Left cardiac atrium (tissue), 4 donors: ENCODE measurements at places on chromosomes 2 and 18. TPM values are rescaled to one million over a fixed set of nuclear protein-coding genes. Genes with fewer than 3 reads are reported as not detected.
A peak's percentile ranks its signal among the peaks of the same experiment; 100 is the strongest.

ACADL gene
- total RNA-seq: 4.6 TPM

MAP2 gene
- 4.7 TPM for total RNA-seq

B3GNT7 gene
- 4.5 TPM for total RNA-seq

CAVIN2 gene
- total RNA-seq: 106 TPM

C2orf72 gene
- total RNA-seq: 0.15 TPM

CCDC195 gene
- total RNA-seq: not detected

GRCh38 chr2:240819126-240819857 is 727 bp downstream of the KIF1A start:
- DNase-seq: no peak

DNA sequence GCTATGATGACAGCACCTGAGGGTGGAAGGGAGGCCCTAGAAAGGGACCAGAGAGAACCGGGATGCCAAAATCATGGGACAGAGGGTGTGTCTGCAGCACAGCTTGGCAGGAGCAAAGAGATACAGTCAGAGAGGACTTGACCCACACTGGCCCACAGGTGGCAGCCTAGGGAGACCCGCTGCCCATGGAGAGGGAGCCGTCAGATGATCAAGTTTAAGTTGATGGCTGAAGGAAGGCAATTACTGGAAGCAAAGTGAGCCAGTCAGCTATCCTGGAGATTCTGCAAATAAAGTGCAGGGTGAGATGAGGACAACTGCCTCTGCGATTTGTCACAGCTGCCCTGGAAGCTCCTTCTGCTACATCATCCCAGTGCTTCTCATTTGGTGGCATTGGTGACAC is 74.0 kb downstream of the CMPK2 start:
- no peak for DNase-seq

- DNase-seq: no peak
Measured at GRCh38 chr2:196427986-196428634, 211.4 kb upstream of the CCDC150 start.

- no peak for DNase-seq
Measured at GRCh38 chr18:59360381-59360780, 1.3 kb upstream of the LMAN1 start.

DNA sequence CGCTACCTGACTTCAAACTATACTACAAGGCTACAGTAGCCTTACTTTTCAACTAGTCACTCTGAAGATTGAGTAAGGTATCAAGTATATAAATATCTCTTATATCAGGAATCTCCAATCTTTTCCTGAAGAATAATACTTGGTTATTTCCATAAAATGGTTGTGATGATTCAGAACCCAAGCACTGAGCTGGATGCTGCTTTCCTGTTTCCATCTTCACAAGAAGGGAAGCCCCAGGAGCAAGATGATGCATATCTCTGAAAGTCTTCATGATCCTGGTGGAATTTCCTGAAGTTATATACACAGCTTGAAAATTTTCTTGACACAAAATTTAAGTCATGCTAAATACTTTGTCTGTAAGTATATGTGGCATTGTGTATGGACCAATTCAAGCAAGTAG is 243.9 kb upstream of the TANK start:
- DNase-seq: no peak

DNA sequence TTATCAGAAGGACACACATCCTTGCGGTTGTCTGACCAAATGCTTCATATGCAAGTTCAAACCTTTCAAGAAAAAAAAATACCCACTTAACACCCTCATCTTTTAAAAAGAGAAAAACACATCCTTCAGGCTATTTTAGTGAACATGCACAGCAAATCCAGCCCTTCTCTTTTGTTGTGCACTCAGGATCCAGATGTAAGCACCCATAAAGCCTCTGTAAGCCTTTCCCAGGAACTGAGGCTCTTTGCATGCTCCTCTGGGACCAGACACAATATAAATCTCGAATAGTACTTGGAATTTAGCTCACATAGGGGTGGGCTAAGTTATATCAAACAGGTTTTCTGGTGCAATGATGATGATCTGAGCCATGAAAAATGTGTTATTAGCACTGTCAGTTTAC is 308.8 kb upstream of the FAM98A start:
- DNase-seq: no peak

GRCh38 chr2:136235546-136235945 is 117.6 kb upstream of the CXCR4 start:
- DNase-seq: no peak

DNA sequence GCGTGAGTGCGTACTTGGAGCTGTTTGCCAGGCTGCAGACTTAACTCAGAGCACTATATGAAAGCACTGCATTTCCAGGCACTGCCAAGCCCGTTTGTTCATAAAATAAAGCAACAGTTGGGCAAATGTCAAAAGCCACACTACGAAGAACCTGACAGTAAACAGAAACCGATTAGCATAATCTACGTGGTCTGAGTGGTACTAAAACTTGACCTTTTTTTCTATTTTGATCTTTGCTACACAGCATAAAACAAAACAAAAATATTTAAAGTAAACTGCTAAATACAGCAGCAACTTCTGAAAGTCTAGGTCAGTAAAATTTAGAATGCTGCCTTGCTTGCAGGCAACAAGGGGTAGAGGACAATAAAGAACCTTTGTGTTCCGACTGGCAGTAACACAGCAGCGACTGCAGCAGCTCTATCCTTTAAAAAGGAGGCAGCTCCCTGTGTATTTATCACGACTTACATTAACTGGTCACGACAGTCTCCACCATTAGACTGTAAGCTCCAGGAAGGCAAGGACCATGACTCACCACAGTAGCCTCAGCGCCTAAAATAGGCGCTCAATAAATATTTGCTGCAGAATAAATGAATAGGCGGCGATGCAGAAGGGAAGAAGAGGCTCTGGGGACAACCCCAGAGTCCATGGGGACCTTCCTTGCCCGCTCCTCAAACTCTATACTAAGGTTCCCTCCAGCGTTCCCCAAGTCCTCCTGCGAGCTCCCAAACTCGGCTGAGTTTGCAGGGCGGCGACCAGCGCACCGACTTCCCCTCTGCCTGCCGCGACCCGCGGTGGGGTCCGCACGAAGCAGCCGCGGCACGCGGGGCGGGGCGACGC is 902 bp downstream of the SS18 start:
- DNase-seq: no peak

DNA sequence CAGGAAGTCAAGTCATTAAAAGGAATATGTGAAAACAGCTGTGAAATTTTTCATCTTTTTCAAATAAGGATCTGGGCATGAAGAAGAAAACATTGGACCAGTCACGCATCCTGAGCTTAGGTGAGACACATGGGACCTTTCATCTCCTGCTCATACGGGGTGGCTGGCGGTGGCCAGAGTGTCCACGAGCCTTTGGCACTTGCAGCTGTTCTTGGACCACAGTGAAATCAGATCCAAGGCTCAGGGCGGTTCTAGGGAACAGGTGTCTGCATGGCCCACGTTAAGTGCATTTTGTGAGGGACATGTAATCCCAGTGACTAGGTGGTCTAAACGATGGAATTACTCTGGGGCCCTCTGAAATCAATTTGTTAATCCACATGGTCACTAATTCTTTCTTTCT is 212.7 kb upstream of the COPS8 start:
- no peak for DNase-seq

DNA sequence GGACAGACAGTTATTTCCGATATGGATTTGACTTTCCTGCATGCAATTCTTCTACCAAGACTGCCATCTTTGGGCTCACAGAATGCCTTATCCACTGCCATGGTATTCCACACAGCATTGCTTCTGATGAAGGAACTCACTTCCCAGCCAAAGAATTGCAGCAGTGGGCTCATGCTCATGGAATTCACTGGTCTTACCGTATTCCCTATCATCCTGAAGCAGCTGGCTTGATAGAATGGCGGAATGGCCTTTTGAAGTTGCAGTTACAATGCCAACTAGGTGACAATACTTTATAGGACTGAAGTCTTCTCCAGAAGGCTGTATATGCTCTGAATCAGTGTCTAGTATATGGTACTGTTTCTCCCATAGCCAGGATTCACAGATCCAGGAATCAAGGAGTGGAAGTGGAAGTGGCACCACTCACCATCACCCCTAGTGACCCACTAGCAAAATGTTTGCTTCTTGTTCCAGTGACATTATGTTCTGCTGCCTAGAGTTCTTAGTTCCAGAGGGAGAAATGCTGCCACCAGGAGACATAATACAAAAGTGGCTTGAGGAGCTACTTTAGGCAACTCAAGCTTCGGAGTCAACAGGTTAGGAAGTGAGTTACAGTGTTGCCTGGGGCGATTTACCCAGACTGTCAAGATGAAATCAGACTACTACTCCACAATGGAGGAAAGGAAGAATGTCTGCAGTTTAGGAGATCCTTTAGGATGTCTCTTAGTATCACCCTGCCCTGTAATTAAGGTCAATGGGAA is 23.8 kb upstream of the SMAD4 start:
- no peak for DNase-seq

DNA sequence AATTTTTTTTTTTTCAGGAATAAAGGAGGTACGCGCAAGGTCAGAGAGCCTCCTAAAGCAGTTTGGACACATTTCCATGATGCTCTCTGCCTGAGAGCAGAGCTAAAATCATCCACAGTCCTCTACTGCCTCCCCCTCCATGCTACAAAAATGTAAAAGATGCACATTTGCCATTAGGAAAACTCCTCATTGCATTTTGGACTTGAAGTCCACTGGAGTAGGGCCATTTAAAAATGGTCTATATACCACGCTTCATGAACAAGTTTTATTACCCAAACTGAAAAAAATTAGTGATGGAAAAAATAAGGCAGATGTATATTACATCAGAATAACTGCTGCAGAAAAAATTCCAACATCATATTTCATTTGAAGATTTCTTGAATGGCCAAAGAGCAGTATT is 256.0 kb downstream of the AFF3 start:
- DNase-seq: no peak

DNA sequence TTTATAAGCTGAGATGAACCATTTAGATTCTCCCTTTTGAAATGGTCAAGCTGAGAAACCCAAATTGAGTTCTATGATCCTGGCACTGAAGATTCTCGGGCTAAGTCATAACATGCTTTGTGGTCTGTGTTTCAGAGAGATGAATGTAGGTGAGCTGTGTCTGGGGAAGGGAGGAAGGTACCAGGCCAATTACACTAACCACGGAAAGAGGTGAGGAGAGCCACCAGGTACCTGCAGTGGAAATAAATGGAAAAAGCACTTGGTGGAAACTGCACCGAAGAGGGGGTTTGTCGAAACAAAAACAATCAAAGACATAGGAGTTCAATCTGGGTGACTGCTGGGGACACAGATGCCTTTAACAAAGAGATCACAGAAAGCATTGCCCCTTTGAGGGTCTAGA is 963 bp upstream of the MRPL44 start:
- DNase-seq: no peak

GRCh38 chr2:153739394-153739793 is 132.3 kb upstream of the GALNT13 start:
- DNase-seq: no peak

GRCh38 chr2:11490194-11490593 is 24.2 kb upstream of the E2F6 start:
- DNase-seq: no peak

- DNase-seq: peak; percentile 28
Measured at GRCh38 chr18:48878471-48878870, 72.3 kb downstream of the SMAD7 start.

DNA sequence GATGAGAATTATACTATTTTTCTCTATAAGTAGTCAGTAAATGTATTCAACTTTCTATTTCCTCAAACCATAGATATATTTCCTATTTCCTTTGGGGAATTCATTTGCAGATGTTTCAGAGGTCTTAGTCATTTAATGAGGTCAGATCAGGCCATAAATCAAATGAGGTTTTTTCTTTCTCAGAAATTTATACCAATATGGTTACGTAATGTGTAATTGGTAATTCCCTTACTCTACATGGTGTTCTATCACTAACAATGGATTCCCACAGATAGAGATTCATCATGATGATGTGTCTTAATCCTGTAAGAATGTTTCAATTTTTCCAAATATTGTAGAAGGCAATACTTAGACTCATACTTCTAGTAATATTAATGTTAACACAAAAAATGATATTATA is 108.0 kb downstream of the DPP4 start:
- no peak for DNase-seq

GRCh38 chr18:37712776-37713175 is 147.2 kb upstream of the CELF4 start:
- no peak for DNase-seq

- DNase-seq: no peak
Measured at GRCh38 chr2:121363632-121364420, 78.8 kb upstream of the TFCP2L1 start.

GRCh38 chr2:51322613-51323012 is 290.7 kb upstream of the NRXN1 start:
- no peak for DNase-seq

GRCh38 chr18:3878401-3878800 is 428.4 kb downstream of the TGIF1 start:
- no peak for DNase-seq
